GM03348 (cell line): ENCODE measurements at places on chromosomes 16 and 17.
A peak's percentile ranks its signal among the peaks of the same experiment; 100 is the strongest.

GRCh38 chr17:78607038-78607437 is 29.8 kb upstream of the DNAH17 start:
- DNase-seq: no peak

GRCh38 chr17:77425791-77426641 is 285.2 kb downstream of the SEC14L1 start:
- DNase-seq: no peak

GRCh38 chr16:58127033-58127556 is 2.1 kb downstream of the CFAP20 start:
- DNase-seq: peak; percentile 33

DNA sequence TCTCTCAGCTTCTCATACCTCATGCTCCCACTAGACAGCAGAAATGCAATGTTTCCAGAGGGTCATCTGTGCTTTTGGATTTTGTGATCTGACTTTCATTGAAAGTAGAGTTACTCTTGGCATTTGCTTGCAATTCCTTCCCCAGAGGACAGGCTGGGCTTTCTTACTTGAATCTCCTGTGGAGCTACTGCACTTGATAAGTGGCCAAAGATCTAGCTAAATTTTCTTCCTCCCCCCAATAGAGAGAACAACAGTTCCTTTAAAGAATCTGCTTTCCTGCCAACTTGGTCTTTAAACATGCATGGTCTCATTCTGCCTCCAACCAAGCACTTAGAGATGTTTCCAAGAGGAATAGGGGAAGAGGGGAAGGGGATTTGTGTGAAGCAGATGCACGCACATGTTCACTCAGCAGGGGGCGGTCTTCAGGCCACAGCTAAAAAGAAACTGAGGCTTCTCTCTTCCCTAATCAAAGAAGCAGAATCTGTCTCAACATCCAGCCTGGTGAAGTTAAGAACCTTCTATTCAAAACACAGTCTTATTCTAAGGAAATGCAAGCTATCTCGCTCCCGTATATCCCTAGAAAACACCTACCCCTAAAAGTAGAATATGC is 229.6 kb downstream of the ZFHX3 start:
- no peak for DNase-seq

DNA sequence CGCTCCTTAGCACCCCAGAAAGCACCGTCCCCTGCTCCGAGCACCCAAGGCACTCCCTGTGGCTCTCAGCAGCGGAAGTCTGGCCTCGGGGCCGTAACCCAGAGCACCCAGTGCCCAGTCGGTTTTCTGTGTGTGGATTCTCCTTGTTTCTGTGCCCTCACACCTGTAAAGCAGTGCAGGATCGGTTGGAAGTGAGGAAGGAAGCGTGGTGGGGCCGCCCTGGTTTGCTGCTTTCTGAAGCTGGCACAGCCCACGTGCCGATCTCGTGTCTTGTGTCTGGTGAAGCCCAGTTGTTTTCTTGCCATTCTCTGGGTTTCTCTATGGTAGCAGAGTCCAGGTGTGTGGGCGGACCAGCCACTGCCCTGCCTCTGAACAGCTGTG is 3.7 kb downstream of the ACSF3 start:
- no peak for DNase-seq

DNA sequence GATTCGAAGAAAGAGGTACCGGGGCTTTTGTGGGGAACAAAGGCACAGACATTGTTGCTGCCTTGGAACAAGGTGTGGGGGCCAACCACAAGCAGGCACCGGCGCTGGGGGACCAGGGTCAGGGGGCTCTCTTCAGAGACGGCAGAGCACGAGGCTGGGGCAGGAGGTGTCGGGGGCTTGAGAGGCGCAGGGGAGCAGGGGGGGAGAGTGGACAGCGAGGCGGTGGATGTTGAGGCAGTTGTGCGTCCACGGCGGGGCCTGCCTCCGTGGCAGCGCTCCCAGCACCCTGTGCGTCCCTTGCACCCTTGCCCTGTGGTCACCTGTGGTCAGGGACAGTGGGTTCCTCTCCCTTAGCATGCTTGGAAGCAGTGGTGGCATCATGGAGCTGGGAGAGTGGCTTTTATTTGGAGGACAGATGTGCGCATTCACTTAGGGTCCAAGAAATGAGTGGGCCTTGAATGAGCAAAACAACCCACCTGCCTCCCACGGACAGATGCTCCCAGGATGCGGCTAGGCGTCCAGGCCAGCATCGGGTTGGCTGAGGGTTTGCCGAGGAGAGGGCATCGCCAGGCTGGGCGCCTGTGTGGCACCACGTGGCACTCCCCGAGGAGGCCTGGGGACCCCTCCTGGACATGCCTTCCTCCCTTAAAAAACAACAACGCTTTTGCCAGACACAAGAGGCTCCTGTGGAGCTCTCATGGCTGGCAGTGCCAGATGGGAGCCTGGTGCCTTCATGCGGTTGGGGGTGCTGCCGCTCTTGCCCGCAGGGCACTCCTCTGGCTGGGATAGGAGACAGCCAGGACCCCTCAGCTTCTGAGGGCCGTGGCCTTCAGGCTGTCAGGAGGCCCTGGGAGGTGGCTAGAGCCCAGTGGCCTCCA is 113.0 kb downstream of the BANP start:
- peak; percentile 38 for DNase-seq

- no peak for DNase-seq
Observed at GRCh38 chr17:77722366-77722765, 236.1 kb upstream of the TNRC6C start.

DNA sequence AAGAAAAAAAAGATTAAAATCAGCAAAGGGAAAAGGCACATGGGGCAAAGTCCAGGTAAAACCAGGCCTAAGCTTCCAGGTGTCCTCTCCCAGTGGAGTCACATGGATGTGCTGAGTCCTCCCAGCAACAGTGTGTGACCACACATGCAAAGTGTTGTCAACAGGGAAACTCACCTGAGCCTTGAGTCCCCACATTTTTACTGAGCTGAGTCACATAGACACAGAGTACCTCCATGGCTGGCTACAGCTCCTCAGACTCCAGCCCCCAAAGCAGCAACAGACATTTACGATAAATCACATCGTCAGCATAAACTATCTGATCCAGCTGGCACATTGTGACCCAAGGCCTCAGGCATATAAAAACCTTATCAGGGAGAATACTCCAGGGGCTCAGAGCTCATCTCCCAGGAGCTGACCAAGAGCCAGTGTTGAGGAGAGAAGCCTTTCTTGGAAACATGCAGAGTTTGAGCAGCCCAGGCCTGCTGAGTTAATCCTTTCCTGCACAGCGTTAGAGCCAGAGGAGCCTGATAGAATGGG is 20.5 kb downstream of the ERCC4 start:
- DNase-seq: no peak

DNA sequence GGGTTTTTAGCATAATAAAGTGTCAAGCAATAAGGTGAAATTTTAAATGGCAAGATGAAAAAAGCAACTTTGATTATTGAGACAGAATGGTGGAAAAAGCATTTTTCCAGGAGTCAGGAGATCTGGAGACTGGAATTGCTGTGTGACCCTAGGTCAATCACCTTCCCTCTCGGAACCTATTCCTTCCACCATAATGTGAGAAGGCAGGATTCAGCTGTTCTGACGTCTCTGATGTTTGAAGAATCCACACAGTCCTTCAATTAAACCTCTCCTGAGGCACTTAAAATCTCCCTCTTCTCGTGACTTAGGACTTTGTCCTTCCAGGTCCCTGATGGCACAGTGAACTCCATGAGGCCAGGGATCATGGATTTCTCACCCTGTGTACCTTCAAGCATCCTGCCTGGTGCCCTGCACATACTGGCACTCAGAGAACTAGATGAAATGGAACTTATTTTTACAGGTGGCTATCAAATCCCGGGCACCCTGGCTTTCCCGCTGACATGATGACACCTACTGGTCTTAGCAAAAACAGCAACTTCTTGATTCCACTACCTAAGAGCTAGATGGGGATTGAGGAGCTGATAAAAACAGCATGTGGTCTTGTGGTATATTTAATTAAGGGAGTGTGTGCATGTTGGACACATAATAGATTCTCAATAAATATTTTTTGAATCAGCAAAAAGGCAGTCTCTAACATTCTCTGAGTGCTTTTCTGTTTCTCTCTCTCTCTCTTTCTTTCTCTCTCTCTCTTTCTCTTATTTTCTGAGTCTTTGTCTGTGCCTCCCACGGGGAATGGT is 2.3 kb upstream of the CCDC182 start:
- peak; percentile 75 for DNase-seq

DNA sequence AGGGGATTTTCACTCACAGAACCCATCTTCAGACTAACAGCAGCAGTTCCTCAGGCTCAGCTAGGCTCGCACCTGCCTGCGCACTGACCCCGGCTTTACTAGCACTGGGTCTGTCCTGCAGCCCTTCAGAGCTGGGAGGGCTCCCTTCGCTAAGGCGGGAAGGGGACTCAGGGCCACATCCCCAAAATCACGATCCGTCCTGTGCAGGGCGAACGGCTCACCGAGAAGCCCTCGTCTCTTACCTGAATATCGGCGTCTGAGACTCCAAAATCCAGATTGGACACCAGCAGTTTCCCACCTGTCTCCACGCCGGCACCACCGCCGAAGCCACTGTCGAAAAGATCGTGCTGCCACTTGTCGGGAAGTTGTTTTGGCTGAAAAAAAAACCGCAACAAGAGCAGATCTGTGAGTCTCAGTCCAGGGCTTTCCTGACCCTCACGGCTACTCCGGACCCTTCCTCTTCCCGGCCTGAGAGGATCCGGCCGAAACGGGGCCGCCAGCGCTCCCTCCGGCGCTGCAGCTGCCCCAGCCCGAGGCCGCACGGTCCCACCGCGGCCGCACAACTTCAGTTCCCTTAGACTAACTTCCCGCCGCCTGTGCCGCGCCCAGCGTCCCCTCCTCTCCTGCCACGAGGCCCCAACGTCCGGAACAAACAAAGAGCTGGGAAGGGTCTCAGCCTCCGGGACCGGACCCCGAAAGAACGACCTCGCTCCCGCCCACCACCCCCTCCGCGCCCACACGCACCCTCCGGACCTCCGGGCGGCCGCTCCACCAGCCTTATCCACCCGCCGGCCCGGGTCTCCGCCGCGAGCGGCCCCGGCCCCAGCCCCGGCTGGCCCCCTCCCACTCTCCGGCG is 711 bp downstream of the ALYREF start:
- DNase-seq: peak; percentile 29

GRCh38 chr17:9484789-9485188 is 90.8 kb downstream of the STX8 start:
- peak; percentile 50 for DNase-seq

DNA sequence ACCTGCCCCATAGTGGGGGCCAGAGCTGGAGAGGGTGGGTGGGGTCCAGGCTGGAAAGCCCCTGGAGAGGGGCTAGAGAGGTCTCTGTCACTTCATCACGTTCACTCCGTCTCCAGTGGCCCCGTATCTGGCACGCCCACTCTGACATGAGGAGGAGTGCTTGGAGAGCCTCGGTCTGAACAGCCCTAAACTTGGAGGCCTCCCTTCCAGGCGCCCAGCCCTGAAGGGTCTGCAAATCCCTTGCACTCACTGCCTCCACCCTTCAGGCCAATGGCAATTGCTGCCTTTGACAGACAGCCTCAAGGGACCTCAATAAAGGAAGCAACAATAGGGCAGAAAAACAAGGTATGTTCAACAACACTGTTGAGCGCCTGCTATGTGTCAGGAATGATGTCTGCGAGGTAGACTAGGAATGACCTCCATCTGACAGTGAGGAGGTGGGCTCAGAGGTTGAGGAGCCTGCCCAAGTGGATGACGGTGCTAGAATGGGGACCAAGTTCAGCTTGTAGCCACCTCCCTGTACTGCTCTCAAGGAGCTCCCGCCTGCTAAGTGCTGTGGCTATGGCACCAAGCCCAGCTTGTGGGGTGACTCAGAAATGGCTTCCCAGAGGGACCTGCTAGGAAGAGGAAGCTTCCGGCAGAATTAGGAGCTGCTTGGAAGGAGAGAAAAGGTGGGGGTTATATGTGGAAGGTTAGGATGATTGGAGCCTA is 2.9 kb upstream of the EPX start:
- DNase-seq: peak; percentile 91

DNA sequence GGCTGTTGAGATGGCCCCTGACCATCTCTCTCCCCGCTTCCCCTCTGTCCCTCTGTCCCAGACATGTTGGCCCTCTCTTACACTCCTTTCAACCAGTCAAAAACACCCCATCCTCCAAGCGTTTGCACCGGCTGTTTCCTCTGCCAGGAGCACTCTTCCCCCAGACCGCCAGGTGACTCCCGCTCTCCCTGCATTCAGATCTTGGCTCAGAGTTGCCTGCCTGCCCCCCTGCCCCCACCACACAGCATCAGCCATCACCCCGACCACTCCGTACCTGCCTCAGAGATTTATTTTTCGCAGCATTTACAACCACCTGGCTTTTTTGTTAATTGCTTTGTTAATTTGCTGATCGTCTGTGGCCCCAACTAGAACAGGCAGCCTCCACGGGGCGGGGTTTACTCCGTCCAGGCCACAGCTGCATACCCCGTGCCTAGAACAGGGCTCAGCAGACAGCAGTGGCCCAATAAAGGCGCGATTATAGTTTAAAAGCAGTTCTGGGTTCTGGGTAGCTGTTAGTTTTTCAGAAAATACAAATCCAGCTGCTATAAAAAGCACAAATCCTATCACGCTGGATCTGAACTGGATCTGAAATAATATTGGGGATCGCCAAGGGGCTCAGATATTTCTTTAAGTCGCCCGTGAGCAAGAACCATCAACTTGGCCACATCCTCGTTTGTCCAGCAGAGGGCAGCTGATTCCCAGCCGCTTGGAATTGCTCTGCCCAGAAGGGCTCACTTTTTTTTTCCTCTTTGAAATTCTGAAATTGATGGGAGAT is 173.6 kb downstream of the IRF8 start:
- DNase-seq: peak; percentile 89

DNA sequence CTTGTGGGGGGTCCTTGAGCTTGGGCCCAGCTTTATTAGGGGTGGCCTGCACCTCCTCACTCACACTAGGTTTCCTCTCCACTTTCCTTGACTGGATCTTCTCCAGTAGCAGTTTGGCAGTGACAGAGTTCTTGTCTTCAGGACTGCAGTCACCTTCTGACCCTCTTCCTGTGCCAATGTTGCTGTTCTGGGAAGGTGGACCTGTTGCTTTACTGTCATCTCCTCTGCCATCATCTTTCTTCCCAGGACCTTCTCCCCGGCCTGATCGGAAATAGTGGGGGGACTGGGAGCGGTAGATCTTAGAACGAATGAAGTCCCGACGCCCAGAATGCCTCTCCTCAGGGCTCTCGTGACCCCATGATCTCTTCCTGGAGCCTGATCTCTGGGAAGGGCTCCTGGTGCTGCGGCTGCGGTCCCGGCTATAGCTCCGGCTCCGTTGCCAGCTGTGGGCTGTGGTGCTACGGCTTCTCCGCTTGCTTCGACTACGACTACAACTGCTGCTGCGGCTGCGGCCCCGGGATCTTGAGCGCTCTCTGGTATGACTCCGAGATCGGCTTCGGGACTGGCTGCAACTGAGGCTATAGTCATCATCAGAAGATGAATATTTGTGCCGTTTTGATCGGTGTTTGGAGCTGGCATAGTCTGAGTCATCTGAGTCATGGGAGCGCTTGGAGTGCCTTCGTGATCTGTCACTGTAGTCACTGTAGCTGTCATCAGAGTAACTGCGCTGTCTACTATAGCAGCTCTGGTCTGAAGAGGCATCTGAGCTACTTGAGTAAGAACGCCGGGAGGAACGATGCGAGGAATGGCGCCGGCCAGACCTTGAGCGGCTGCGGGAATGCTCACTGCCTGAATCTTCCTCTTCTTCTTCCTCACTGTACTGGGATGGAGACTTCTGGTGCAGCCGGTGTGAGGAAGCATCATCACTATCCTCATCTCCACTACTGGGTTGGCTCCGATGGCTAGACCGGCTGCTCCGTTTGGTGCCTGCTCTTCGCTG is 9.5 kb upstream of the ITGA2B start:
- DNase-seq: no peak
